ENCODE measurements at places on chromosomes 5 and 9.

DNA sequence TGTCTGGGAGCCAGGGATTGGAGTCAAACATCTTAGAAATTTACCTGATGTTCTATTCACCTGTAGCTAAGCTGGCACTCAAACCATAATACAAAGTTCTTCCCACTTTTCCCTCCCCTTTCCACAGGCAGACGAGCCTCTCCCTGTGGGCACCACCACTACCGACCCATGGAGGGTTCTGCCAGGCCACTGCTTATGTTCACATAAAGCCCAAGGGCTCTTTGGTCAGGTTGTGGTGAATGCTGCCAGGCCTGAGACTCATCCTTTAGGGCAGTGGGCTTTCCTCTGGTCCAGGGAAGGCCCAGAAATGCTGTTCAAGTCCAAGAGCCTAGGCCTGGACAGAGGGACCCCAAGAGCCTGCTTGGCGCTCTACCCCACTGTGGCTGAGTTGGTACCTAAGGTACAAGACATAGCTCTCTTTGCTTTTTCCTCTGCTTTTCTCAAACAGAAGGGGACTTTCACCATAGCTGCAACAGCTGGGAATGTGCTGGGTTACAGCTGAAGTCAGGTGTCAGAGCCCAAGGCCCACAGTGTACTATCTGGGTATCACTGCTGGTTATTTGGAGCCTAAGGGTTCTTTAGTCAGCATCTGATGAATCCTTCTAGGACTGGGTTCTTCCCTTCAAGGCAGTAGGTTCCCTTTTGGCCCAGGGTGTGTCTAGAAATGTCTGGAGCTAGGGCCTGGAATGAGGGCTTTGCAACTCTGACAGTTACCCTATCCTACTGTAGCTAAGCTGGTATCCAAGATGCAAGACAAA, 620.1 kb downstream of the TLE1 start:
- DNase-seq = no peak

DNA sequence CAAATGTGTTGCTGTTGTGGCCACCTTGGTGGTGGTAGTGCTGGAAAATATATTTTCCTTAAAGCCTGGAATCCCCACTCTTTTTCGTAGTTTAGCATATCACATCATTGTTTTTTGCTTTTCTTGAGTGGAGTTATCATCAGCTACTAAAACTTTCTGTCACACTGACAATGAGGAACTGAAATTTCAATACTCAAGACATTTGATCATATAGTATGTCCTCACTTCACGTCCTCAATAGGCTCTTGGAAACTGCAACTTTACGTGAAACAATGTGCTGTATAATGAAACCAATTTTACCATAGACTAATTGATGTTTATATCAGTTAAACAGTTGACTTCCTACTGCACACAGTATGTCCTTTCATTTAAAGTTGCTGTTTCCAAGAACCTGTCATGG, 265.8 kb downstream of the ADGRV1 start:
- no peak for DNase-seq

GRCh38 chr5:109469896-109470662, 60.3 kb upstream of the PJA2 start:
- DNase-seq = no peak

DNA sequence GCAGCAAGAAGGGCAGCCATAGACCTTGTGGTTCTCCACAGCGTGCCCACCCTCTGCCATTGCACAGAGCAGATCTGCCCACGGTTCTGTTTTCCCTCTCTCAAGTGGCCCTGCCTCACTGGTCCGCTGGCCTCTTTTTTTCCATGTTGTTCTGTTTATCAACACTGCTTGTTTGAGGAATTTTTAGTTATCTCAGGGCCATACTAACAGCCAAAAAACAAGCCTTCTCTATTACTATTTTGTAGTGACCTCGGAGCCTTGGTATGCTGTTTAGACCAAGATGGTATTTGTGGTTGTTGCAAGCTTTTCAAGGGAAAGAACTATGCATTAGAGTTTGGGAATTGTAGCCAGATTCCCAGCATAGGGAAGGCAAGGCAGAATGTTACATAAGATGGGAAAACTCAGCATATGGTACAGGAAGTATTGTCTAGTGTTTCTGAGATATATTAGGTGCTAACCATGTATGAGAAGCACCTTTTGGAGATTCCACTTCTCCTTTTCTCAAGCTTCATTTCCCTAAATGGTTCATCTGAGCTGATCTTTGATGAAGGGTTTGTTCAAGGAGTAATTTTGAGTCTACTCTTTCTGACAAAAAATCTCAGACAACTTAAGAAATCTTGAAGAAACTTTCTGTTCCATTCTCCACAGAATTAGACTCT, 54.3 kb downstream of the NUP214 start:
- DNase-seq = no peak

- DNase-seq = no peak
Measured at GRCh38 chr5:115184770-115185169, 15.1 kb upstream of the TRIM36 start.

Data from activated T-helper 1 cell treated with Interleukin-2 at 50 U/mL for 16 hours (primary cell).